Stimulated activated CD4-positive, alpha-beta T cell treated with anti-CD3 and anti-CD28 coated beads, Interleukin-12 subunit alpha, Interleukin-12 subunit beta, amount 100 ng/mL, for 4 hours (primary cell): ENCODE measurements at places on chromosomes 12 and 14.

DNA sequence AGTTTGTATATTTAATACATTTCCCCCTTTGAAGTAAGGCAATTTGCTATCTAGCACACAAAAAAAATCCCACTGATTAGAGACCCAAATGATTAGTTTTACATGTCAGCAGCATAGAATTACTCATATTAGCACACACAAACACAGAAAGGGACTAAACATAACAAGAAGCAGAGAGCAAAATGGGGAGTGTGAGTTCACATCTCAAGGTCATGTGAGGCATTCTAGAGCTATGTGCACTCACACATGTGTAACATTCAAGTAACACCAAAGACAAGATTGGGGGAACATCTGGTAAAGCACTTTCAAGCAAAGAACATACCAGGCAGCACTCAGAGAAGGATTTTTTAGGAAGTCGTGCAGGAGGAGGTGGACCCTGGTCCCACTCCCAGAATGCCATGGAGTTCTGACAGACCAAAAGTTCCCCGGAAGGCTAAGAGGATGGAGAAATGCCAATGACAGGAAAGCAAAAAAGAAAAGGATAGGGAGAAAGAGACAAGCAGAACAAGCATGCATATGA is 105.8 kb upstream of the SINHCAF start:
- DNase-seq = no peak

GRCh38 chr12:12724421-12725085 is 7.4 kb downstream of the CDKN1B start:
- DNase-seq = no peak

- no peak for DNase-seq
These were observed 242.1 kb downstream of the CACNA1C start for GRCh38 chr12:2294651-2295475.

GRCh38 chr12:120944645-120945217 is 33.6 kb upstream of the HNF1A start:
- DNase-seq = peak; percentile 67

GRCh38 chr12:50635364-50635763 is 128.5 kb upstream of the ATF1 start:
- no peak for DNase-seq

DNA sequence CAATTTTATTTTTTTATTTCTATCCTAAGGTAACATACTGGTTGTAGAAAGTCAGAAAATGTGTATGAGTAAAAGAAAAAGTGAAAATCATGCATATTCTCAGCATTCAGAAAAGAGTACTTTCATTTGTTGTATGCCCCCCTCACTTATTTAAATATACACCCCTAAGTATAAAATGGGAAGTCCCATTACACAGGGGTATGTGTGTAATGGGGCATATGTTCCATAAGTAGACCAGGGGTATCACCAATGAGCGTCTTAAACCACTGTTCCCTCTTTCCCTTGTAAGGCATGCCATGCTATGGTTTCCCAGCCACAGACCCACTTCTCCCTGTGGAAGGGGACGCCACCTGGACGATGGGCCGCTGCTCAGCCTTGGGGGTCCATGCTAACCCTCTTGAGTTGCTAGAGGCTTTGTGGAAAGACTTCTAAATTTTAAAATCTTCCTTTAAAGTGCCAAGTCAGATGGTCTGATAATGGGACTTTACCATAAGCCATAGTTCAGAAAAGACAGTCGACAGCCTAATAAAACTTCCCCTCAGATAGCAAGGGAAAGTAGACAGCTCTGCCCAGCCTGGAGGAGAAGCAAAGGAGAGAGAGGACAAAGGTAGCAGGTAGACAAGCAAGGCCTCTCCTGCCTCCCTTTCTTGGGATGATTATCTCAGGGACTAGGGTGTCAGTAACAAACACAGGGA is 118.2 kb downstream of the ZFP36L1 start:
- DNase-seq = no peak
